ENCODE measurements at places on chromosomes 11 and 22.

DNA sequence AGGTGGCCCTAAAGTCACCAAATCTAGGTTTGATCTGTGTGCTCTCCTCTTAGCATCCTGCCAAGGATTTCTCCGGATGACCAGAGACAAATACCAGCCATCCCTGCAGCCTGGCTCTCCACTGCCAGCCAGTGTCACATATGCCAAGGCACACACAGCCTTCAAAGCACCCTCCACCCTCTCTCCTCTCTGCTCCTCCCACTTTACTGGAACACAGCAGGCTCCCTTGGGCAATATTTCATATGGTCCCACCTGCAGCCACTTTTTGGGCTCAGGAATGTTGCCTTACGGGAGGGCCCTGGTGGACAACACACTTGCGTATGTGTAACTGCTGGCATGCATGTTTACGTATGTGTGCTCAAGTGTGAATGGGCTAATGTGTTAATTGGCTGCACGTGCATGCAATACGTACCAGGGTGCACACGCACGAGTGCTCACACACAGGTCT is 183.9 kb downstream of the CEP164 start:
- DNase-seq: no peak

DNA sequence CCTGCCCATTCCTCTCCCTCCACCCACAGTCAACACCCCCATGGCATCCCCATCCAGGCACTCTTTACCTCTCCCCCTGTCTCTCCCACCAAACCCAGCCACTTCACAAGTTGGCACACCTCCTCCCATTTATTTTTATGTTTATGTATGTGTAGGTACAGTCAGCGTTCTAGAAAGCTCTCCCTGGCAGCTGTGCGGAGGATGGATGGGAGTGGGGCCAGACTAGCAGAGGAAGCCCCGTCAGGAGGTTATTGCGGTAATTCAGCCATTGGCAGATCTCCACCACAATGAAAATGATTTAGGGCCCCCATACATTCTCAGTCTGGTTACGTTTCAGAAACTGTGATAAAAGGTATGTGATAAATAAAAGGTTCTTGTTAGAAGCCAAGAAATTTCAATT is 51.3 kb downstream of the BTG4 start:
- no peak for DNase-seq

DNA sequence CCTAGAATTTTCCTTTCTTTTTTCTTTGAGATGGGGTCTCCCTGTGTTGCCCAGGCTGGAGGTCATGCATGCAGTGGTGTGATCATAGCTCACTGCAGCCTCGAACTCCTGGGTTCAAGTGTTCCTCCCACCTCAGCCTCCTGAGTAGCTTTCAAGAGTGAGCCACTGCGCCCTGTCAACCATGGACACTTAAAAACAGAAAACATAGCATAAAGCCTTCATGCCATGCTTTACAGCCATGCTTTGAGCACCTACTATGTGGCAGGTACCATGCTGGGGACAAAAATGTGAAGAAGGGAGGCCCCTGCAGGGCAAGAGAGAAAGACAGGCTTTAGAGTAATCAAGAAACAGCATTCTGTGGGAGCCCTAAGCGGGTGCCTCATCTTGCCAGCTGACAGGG is 13.7 kb upstream of the GNB1L start:
- DNase-seq: no peak

GRCh38 chr11:62552485-62553079 is 6.0 kb upstream of the AHNAK start:
- no peak for DNase-seq

DNA sequence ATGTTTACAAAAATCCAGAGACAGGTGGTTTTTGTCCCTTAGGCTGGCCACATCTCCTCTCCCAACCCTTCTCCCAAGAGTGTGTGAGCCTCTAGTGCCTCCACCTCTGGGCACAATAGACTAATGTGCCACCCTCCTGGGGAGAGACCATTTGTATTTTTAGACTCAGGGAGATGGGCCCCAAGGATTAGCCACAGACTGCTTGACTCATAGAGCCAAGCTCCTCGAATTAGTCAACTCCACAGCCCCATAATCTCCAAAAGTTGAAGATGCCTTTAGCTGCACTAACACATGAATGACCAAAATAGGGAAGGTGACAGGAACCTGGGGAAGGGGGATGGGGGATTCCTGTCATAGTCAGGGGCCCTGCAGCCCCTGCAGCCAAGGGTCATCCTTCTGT is 53.0 kb upstream of the LRRC32 start:
- DNase-seq: no peak

DNA sequence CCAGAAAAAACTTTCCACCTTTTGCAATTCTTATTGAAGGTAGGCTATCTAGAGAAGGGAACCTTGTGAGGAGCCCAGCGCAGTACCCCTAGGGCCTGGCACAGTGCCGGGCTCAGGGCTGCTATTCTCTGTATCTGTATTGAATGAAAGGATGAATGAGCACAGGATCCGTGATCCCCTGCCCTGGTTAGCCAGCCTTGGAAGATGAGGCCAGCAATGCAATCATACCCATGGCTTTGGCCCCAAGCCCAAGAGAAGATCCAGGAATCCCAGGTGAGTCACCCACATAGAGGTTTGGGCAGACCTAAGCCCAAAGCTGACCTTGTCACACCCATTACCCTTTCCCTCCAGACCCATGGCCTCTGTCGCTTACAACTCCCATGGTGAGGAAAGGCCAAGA is 92.5 kb upstream of the CD82 start:
- no peak for DNase-seq
